ENCODE measurements at places on chromosomes 4 and X. TPM values are rescaled to one million over a fixed set of nuclear protein-coding genes. Genes with fewer than 3 reads are reported as not detected.

- no peak for DNase-seq
Observed at GRCh38 chr4:137310593-137311490, 221.5 kb downstream of the PCDH18 start.

DNA sequence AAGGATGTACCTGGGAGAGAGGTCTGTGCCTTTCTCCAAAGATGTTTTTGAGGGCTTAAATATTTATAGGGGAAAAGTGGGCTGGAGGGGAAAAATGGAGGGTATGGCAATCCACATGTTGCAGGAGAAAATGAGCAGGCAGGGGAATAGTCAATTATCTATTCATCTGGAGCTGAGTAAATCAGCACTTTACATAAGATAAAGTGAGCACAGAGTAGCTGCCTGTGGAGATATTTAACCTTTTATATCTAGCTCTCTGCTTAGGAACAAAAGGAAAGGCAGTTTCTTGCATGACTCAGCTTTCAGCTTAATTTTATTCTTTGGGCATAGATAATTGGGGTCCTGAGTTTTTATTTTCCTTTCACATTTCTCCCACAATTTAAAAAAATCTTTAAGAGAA is 93.6 kb upstream of the NPY2R start:
- DNase-seq = no peak

DNA sequence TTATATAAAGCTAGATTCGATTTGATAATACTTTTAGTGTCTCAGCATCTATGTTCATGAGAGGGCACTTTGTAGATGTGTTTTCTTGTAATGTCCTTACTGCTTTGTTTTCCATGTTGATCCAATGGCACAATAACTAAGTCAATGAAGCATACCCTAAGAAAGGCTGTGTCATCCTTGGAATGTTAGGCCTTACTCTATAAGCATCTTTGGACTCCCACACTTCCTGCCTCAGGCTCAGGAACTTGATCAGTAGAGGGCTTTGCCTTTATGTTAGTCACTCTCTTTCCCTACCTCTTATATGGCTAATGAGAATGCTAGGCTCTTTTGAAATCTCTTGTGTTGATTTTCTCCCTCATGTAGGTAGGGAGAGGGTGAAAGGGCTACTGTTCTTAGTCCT is 33.2 kb upstream of the EDA2R start:
- DNase-seq = no peak

- no peak for DNase-seq
Observed at GRCh38 chrX:37047776-37048175, 39.6 kb downstream of the FAM47C start.

- DNase-seq = no peak
Observed at GRCh38 chrX:39425124-39425806, 624.0 kb downstream of the MID1IP1 start.

DNA sequence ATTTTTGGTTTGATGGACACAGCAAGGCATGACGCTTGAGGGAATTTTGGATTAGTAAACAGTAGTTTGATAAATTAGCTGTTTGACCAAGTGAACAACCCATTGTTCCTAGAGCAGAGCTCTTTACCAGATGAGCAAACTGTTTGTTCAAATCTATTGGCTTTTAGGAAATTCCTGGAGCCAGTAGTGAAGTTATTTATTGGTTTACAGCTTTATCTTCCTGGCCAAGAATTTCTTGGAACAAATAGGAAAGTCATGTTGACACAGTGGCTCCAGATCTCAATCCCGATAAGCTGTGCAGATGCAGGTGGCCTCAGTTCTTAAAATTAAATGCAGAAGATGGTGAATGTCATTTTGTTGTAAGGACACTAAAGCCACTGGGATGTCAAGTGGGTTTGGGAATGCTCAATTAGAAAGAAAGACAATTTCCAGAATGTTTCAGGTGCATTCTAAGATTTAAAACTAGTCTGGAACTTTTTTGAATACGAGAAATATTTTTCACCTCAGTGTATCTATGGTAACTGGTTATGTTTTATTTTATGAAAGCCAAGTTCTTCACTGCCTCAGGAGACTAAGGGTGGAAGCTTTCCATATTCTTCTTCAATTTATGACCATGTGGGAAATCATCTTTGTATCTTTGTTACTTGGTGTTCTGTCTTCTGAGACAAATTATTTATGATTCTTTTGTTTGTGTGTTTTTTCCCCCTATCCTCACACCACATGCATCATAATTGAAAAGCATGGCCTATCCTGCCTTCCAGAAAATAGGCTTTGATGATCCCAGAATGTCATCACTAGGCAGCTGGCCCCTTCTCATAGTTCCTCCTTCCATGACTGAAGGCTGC is 554.5 kb downstream of the STIM2 start:
- no peak for DNase-seq

DNA sequence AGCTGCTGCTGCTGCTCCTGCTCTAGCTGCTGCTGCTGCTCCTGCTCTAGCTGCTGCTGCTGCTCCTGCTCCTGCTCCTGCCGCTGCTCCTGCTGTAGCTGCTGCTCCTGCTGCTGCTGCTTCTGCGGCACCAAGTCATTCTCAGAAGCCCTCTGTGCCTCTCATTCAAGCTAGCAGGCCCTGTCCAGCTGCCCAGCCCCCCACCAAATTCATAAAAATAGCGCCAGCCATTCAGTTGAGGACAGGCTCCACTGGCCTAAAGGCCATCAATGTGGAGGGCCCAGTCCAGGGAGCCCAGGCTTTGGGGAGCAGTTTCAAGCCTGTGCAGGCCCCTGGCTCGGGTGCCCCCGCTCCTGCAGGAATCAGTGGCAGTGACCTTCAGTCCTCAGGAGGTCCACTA is 3.9 kb downstream of the SUPT20HL1 start:
- DNase-seq = no peak

GRCh38 chr4:9893329-9894108 is 112.1 kb downstream of the DRD5 start:
- no peak for DNase-seq

GRCh38 chrX:47578692-47579091 is 3.5 kb upstream of the TIMP1 start:
- DNase-seq = no peak

GRCh38 chr4:51851937-51852290 is 9.0 kb downstream of the DCUN1D4 start:
- no peak for DNase-seq

DNA sequence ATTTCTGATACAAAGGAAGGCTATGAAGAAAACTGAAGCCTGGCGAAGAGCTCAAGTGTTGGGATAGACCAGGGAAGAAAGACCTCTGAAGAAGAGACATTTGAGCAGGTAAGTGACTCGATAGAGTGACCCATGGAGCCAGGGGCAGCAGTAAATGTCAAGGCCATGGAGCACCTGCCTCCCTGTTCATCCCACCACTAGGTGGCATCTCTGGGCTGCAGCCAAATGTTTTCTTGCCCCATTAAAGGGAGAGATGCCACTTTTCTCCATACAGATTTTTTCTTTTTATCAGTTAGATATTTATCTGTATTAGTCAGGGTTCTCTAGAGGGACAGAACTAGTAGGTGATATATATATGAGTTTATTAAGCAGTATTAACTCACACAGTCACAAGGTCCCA is 4.9 kb upstream of the ZNF81 start:
- DNase-seq = no peak

GRCh38 chrX:45719751-45720501 is 519.2 kb upstream of the DIPK2B start:
- no peak for DNase-seq

DNA sequence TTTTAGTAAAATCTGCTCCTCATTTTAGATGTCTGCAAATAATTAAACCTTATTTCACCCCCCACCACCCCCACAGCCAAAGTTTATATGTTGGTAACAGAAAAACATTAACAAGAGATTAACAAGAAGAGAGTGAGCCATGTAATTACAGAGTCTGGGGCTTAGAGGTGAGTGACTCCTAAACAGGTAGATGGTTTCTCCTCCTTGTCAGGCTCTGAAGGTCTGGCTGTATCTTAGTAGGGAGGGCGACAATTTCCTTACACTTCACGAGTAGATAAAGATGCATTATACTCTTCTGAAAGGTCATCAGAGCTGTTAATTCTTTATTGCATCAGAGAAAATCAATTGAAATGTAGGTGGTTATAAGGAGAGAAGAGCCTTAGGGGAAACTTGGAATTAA is 171.8 kb upstream of the ANKRD50 start:
- DNase-seq = no peak

DNA sequence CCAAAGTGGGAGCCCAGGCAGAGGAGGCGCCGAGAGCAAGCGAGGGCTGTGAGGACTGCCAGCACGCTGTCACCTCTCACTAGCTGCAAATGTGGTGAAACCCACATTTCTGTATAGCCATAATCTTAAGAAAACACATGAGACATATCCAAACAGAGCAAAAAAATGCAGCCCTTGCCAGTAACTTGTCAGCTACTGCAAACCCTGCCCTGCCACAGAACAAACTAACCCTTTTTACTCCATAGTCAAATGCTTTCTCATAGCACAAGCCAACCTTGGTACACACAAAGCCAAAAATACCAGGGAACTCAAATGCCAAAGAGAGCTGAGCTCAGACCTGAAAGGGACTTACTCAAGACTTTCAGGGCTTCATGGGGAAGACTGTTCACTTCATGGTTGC is 14.9 kb upstream of the NXF3 start:
- no peak for DNase-seq

DNA sequence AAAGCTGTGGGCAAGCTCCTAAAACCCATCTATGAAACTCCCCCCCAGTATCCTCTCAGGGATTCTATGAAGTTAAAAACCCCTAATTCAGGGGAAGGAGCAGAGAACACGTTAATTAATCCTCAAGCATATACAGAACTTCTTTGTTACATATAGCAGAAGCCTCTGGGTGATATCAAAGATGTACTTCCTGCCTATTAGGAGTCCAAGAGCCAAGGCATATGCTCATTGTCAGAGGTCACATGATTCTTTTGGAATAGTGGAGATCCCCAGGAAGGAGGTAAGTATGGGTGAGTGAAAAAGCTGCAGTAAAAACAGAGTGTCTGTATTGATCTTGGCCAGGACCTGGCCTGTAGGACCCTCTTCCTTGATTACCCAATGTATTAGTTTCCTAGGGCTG is 2.9 kb upstream of the SPARCL1 start:
- DNase-seq = no peak

DNA sequence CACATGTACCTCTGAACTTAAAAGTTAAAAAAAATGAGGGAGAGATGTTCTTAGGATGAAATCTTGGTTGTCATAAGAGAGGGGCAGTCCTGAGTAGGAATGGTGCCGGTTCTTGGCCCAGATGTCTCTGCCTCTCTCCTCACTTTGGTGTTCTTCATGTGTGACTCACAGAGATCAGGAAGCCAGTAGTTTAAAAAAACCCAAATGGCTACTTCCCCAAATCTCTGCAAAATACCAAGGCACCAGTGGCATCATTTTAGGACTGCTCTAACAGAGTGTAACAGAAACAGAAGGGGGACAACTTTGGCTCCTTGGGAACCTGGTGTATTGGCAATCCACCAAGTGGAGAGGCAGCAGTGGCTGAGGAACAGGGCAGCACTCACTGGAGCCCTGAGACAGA is 116.8 kb downstream of the SCD5 start:
- DNase-seq = no peak

GRCh38 chr4:110869862-110870572 is 247.1 kb upstream of the PITX2 start:
- no peak for DNase-seq

DNA sequence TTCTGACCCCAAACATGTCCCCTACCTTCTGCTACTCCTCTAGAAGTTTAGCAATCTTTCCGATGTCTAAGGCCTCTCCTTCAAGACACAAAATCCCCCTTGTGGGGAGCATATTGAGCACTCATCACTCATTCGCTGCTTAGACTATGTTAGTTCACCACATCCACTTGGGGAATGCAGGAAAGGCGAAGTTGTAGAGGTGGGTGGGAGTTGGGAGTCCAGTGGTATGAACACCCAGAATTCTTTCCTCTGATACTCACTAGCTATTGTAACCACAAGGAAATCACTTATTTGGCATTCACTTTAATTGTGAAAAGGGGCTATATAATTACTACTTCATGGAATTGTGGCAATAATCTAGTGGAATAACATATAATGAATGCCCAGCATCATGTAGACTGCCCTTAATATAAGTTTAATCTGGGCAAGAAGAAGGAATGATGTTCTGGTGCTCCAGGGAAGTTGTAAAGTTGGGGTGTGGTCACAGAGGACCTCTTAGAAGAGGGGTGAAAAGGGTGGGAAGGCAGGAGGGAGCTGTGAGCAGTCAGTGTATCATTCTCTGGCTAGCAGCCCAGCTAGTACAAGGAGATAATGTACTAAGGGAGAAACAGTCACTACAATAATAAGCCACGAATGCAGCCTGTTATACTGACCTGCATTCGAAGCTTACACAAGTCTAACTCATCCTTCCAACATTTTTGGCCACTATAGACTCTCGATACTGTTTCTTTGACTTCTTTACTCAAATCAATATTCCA is 468.2 kb upstream of the DIPK2B start:
- no peak for DNase-seq

DNA sequence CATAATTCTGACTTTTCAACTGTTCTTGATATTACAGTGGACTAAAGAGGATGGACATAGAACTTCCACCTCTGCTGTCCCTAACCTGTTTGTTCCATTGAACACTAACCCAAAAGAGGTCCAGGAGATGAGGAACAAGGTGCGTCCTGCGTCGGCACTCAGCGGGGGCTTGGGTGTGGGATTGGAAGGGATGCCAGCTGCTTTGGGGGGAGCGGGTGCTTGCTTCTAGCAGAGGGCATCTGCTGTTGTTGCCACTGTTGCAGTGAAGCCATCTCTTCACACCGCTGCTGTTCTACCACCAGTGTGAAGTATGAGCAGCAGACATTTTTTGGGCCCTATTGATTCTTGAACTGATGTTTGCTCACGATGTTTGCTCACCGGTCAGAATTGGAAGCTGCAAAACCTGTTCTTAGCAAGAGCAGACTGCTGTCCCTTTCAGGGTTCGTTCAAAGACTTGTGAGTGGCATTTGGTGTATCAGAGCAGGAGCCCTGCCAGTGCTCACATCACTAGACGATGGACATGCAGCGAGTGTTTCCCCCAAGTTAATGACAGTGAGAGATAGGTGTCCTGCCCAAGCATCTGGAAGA is 55.4 kb downstream of the NOP14 start:
- no peak for DNase-seq

Gene AR
- 0.57 TPM for total RNA-seq

Gene CT45A2
- not detected for total RNA-seq

All from type B pancreatic cell (in vitro differentiated cells).